ENCODE measurements at places on chromosomes 13 and 19.
A peak's percentile ranks its signal among the peaks of the same experiment; 100 is the strongest.

DNA sequence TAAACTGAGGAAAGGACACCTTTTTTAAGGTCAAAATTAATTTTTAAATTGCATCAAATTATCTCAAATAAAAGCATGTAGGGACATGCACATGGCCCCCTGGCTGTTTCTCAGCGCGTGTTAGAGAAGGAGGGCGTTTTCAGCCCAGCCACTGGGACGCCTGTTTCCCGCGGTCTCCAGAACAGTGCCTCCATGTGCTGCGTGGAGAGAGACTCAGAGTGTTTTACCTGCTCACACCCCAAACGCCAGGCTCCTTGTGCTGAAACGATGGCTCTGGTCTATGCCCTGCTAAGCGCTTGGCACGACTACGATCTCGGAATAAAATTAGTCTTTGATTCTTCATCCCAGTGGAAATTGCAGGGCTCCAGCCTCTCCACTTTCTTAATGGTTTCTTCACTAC is 20.0 kb upstream of the SPACA7 start:
- no peak for DNase-seq

GRCh38 chr13:51967482-51968446 is 43.5 kb downstream of the ATP7B start:
- no peak for DNase-seq

- no peak for DNase-seq
These were observed 103.9 kb downstream of the DOCK9 start for GRCh38 chr13:98874029-98874397.

DNA sequence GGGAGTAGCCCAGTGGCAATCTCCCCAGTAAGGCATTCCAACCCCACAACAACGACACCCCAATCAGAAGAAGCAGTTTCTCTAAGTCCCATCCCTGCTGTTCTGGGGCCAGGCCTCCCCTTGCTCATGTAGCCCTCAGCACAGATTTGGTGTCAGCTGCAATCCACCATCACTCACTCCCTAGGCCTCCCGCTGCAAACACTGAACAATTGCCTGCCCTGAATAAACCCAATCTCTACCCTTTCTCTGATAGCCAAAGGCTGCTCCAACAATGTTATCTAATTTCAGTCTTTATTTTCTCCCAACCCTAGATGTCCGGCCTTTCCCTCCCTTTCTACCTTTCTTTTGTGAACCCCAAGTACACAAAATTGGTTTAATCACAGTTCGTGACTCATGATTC is 5.6 kb upstream of the SOX21 start:
- DNase-seq: no peak

DNA sequence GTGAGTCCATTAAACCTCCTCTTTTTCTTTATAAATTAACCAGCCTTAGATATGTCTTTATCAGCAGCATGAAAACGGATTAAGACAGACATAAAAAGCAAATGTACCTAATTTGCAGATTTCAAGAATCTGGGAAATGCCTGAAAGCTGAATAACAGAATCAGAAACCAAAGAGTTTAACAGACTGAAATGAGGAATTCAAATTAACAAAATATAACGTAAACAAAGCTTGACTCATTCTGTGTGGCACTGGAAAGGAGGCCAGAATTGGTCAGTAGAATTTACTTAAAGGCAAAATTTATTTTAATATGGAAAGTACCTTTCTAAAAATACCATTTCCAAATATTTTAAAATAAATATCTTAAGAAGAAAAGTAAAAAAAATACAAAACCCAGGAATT is 540.6 kb upstream of the HTR2A start:
- no peak for DNase-seq

- DNase-seq: peak; percentile 29
These were observed 907 bp downstream of the KDELR1 start for GRCh38 chr19:48390188-48391099.

- no peak for DNase-seq
These were observed 160.5 kb downstream of the OLFM4 start for GRCh38 chr13:53189162-53189561.

DNA sequence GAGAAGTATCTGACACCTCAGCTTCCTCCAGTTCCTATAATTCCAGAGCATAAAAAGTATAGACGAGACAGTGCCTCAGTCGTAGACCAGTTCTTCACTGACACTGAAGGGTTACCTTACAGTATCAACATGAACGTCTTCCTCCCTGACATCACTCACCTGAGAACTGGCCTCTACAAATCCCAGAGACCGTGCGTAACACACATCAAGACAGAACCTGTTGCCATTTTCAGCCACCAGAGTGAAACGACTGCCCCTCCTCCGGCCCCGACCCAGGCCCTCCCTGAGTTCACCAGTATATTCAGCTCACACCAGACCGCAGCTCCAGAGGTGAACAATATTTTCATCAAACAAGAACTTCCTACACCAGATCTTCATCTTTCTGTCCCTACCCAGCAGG is 3.1 kb downstream of the KLF5 start:
- no peak for DNase-seq

- no peak for DNase-seq
These were observed 35.5 kb downstream of the CRTC1 start for GRCh38 chr19:18718846-18719458.

- no peak for DNase-seq
These were observed 222.4 kb downstream of the TUBA3C start for GRCh38 chr13:18959229-18959628.

DNA sequence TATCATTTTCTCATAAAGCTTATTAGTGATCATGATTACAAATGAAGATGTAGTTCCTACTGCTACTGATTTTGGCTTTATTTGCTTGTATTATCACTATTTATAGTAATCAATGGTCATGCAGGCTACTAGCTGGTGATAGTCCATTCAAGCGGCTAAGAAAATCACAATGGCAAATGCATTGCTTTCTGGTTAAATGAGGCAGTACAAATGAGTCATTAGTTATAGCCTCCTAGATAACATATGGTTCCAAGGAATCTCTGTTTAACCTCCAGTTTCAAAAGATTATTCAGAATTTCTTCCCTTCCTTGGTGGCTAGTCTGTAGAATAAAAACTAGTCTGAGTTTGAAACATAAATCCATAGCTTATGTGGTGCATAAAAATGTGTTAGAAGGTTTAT is 141.3 kb upstream of the HTR2A start:
- peak; percentile 12 for DNase-seq

DNA sequence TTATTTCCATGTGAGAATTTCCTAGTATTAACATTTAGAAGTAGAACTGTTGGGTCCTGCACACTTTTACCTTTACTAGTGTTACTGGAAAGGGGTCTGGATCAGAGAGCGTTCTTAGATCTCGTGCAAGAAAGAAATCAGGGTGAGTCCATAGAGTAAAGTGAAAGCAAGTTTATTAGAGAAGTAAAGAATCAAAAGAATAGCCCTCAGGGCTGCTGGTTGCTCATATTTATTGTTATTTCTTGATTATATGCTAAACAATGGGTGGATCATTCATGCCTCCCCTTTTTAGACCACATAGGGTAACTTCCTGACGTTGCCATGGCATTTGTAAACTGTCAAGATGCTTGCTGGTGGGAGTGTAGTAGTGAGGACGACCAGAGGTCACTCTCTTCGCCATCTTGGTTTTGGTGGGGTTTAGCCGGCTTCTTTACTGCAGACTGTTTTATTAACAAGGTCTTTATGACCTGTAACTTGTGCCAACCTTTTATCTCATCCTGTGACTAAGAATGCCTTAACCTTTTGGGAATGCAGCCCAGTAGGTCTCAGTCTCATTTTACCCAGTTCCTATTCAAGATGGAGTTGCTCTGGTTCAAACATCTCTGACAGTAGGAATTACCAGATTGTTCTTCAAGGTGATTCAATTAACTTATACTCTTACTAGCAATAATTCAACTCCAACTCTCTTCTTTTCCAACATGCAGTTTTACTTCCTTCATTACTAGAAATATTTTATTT is 27.4 kb downstream of the NDFIP2 start:
- DNase-seq: peak; percentile 21

- DNase-seq: no peak
These were observed 5.8 kb upstream of the TMC4 start for GRCh38 chr19:54178581-54179261.

- DNase-seq: no peak
These were observed 1378.7 kb upstream of the PRR20A start for GRCh38 chr13:55761986-55762385.

DNA sequence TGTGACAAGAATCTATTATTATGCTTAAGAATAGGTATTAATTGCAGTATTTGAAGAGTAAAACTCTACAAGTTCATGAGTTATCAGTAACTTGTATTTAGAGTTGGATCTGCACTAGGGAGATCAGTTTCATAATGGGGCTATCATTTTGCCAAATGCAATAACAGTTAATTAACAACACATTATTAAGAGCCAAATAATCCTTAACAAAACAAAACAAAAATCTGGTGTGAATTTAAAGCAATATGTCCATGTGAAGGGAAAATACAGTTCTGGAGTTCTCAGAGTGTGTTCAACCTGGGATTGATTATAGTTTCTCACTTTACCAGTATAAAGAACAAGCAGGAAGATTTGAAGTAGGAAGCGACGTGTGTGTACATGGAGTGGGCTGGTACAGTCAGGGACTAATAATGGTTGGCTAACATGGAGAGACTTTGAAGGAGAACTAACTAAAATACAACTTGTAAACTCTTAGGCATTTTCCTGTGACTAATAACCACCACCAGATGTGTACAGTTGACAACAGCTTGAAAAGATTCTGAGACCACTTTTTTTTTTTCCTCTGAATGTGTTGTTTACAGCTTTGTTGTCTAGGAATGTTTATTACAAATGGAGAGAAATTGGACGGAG is 58.5 kb downstream of the POSTN start:
- no peak for DNase-seq

DNA sequence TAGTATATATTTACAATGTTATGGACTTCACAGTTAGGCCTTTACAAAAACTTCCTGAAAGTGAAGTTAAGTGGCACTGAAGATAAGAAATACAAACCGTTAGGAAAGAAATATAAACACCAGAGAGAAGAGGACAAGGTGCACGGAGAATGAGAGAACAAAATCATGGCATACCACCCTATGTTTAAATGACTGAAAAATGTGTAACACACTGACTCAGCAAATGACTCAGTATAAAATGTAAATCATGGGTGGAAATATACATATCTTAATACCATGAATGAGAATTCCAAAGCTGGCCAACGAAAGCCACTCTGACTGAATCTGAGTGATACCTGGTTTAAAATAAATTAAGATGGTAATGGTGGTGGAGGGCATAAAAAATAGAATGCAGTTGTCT is 260.8 kb downstream of the DNAJC15 start:
- DNase-seq: peak; percentile 52

GRCh38 chr19:19461671-19462622 is 53.4 kb downstream of the TSSK6 start:
- DNase-seq: no peak

DNA sequence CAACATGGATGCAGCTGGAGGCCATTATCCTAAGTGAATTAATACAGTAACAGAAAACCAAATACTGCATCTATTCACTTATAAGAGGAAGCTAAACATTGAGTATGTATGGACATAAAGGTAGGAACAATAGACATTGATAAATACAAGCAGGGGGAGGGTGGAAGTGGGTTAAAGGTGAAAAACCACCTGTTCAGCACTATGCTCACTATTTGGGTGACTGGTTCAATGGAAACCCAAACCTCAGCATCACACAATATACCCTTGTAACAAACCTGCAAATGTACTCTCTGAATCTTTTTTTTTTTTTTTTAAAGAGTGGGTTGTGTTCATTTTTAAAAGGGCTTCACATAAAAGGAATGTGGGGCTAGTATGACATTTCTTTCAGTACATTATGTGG is 26.9 kb upstream of the CPB2 start:
- DNase-seq: no peak

GRCh38 chr19:4457654-4458395 is at the start of gene UBXN6:
TSS of gene UBXN6 (minus strand) at chr19:4457794. CDS start at chr19:4457697, 97 bp downstream.
- DNase-seq: peak; percentile 95

DNA sequence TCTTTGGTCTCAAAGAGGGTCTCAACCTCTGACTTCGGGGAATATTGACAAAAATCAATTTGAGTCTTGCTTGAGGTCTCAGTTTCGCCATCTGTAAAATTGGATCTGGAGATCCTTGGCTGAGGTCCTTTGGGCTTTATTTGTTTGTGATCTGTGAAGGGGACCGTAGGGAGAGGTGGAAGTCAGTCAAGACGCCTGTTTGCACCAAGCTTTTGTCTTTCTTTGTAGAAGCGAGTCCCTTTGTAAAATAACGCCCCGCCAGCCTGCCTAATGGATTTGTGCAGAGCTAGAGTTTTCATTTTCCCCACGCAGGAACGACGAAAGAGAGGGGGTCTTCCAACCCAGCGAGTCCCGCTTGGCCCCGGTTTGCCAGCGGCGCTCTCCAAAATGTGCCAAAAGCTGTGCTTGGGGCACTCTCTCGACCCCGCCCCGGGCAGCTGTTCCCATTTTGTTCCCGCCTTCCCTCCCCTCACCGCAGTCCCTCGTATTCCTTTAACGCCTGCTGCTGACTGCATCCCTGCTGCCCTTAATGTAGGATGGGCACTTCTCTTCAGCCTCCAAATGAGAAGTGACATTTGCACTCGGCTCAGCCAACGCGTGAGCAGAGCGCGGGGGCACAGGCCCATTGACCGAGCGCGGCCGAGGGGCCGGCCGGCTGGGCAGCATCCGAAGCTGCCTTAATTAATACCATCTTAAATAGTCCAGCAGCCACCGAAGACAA is 13.0 kb downstream of the ZIC5 start:
- DNase-seq: no peak

DNA sequence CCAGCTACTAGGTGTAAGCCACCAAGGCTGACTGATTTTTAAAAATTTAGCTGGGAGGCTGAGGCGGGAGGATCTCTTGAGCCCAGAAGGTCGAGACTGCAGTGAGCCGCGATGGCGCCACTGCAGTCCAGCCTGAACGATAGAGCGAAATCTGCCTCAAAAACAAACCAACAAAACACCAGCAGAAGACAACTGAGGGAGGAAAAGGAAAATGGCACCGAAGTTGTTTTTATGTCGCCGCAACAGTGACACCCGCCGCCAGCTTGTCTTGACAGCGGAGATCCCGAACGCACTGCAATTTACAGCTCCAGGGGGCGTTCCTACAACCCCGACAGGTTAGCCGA is 298 bp upstream of the FAM98C start:
- no peak for DNase-seq

GRCh38 chr13:47572375-47572774 is 428.7 kb downstream of the SUCLA2 start:
- no peak for DNase-seq

GRCh38 chr19:30046522-30046921 is 104.5 kb downstream of the URI1 start:
- DNase-seq: no peak

DNA sequence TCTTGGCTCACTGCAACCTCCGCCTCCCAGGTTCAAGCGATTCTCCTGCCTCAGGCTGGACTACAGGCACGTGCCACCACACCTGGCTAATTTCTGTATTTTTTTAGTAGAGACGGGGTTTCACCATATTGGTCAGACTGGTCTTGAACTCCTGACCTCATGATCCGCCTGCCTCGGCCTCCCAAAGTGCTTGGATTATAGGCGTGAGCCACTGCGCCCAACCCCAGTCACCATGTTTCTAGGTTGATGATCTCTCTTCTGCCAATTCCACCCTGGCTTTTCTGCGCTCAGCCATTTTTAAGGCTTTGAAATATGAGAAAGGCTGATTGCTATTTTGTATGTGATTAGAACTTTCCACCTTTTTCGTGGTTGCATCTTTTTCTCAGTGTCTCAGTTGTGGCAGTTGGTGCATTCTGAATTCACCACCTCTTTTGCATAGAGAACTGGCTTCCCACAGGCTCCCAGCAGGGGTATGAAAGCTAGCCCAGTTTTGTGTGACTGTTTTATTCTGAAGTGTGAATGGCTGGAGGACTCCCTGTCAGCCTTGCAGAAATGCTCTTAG is 15.5 kb downstream of the CEACAM1 start:
- DNase-seq: no peak

GRCh38 chr13:38998739-38999138 is 8.1 kb upstream of the STOML3 start:
- DNase-seq: no peak

All from NCI-H226 (cell line).